ENCODE measurements at places on chromosomes 11 and 22.

GRCh38 chr11:74847395-74847794, 98.7 kb downstream of the RNF169 start:
- no peak for DNase-seq

- no peak for DNase-seq
Measured at GRCh38 chr11:90234977-90235376, 12.1 kb upstream of the CHORDC1 start.

DNA sequence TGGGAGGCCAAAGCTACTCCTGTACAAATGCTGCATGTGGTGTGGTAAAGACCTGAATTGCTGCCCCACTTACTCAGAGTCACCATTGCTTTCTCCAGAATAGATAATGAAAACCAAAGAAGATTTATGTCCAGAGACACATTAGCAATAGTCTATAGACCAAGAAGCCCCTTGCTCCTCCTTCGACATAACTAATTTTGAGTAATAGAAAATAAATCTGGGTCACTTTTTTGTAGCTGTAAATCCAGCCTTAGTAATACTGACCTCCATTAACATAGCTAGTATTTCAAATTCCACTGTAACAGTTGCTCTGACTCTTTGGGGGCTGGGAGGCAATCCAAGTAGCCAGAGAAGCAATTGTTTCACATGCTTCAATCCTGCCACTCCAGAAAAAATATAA, 145.9 kb downstream of the MAML2 start:
- no peak for DNase-seq

DNA sequence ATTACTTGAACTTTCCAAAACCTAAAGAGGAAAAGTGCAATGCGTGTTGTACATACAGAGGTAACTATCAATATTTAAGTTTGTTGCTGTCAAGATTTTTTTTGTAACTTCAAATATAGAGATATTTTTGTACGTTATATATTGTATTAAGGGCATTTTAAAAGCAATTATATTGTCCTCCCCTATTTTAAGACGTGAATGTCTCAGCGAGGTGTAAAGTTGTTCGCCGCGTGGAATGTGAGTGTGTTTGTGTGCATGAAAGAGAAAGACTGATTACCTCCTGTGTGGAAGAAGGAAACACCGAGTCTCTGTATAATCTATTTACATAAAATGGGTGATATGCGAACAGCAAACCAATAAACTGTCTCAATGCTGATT, 2.1 kb downstream of the ADM start:
- no peak for DNase-seq

GRCh38 chr11:20042811-20043341, 117.4 kb downstream of the DBX1 start:
- no peak for DNase-seq

- DNase-seq = no peak
Measured at GRCh38 chr11:109972939-109973338, 120.3 kb upstream of the ZC3H12C start.

DNA sequence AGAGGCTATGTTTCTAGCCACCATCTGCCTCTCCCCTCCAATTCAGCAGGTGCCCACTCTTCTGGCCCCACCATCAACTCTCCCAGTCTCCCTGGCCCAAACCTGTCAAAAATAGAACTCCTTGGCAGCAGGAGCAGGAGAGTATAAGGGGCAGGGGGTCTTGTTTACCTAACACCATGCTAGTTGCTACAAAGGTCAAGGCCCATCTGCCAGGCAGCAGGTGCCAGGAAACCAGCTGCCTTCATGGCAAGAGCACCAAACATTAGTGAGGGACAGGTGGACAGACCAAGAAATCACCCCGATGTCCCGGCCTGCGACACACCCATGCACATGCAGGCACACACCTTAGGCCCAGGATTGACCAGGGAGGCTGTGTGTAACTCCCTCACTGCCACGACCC, 387.9 kb downstream of the BUD13 start:
- DNase-seq = no peak

DNA sequence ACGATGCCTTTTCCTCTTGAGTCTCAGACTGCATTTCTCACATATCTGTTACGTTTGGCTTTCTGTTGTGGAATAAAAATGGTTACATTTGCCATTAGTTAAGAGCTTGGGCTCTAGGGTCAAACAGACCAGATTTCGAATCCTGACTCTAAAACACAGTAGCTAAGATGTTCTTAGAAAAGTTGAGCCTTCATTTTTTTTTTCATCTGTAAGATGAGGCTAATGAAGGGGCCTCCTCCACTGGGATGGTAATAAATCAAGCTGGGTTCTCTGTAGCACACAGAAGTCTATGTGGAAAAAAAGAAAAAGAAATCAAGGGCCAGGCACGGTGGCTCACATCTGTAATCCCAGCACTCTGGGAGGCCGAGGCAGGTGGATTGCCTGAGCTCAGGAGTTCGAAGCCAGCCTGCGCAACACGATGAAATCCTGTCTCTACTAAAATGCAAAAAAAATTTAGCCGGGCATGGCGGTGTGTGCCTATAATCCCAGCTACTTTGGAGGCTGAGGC, 49.9 kb upstream of the CAPRIN1 start:
- DNase-seq = no peak

DNA sequence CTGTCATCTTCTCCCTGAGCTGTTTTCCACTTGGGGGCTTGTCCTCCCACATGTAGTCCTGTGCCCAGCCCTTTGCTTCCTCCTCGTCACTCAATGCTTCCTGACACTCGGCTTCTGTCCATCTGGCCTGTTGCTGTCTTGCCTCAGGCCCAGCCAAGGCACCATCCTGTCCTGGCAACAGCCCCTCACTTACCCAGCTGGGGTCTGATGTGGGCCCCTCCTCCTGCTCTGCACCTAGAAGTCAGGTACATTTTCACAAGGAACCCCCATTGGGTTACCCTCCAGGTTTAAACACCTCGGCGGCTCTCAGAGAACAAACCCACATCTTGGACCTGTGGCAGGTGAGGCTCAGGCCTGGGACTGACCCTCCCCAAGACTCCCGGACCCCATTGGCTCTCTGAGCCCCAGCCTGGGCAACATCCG, 784.8 kb downstream of the TBC1D22A start:
- no peak for DNase-seq

- no peak for DNase-seq
Measured at GRCh38 chr22:33920197-33920540, at the start of gene LARGE1. LARGE1 (minus strand) TSS chr22:33920476.

DNA sequence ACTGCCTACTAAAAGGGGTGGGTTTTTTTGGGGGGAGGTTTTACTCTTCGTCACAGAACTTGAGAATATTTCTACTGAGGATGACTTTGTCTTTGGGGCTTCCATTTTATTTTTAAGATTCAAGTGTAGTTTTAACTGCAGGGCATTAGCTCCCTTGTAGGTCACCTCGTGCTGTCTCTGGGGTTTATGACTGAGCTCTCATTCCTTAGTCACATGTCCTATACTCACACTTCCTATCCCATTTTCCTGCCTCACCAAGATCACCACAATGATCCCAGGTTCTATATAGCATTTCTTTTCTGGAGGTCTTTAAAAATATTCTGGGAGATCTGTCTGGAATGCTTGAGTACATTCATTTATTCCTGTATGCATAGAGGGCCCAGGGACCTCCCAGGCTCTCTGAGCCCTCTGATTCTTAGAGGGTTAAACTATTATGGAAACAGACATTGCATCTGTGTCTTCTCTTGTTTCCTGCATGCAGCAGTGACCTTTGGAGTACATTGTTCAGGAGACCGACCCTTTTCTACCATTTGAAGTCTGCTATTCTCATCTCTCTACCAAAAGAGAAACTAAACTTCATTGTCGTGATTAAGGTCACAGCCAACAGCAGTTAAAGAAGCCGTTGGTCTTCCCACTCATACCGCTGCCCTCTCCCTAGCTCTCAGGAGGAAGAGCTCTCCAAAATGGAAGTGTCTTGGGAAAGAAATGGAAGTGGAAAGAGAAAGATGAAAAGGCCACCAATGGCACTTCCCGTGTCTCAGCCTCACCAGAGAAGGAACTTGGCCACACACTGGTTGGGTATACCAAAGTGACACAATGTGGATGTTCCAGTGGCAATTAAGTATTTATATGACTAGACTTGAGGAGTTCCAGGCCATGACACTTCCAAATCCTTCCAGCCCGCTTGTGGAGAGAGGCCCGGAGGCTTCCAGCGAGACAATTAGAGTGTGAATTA, 77.5 kb downstream of the ZBTB16 start:
- DNase-seq = no peak

GRCh38 chr11:68049509-68050370, 10.9 kb downstream of the TCIRG1 start:
- DNase-seq = no peak

- DNase-seq = no peak
Measured at GRCh38 chr11:66883016-66883965, 26.4 kb downstream of the LRFN4 start.

GRCh38 chr22:37248251-37248650, 4.2 kb upstream of the RAC2 start:
- DNase-seq = no peak

DNA sequence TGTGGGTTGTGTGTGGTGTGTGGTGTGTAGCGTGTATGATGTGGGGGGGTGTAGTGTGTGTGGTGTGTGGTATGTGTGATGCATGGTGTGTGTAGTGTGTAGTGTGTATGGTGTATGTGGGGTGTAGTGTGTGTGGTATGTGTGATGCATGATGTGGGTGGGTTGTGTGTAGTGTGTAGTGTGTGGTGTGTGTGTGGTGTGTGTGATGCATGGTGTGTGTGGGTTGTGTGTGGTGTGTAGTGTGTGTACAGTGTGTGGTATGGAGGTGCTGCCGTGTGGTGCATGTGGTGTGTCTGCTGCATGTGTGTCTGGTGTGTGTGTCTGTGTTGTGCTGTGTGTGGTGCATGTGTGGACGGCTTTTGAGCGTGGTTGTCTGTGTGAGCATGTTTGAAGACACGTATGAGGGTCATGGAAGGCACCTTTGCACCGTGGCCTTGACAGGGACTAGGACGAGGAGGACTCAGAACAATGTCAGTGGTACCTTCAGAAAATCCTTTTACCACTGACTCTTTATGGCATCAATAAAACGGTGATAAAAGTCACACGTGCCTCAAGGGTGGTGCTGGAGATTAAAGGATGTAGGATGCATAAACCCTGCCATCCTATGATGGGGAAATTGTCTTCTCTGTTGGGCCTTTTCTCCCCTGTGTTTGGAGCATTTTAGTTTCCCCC, 328.7 kb upstream of the B3GAT1 start:
- no peak for DNase-seq

DNA sequence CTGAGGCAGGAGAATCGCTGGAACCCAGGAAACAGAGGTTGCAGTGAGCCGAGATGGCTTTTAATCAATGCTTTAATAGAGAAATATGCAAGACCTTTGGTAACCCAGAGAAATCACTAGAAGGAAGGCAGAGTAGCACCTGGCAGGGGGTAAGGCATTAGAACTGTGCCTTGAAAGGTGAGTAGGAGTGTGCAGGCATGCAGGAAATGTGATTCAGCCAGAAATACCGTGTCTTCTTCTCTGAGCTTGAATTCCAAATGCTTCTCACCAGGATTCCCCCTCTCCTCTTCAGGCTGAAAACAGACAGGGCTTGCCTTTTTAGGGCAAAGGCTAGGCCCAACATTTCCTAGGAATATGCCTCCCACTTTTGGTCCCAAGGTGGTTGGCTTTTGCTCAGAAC, 51.0 kb downstream of the OR4D9 start:
- no peak for DNase-seq

DNA sequence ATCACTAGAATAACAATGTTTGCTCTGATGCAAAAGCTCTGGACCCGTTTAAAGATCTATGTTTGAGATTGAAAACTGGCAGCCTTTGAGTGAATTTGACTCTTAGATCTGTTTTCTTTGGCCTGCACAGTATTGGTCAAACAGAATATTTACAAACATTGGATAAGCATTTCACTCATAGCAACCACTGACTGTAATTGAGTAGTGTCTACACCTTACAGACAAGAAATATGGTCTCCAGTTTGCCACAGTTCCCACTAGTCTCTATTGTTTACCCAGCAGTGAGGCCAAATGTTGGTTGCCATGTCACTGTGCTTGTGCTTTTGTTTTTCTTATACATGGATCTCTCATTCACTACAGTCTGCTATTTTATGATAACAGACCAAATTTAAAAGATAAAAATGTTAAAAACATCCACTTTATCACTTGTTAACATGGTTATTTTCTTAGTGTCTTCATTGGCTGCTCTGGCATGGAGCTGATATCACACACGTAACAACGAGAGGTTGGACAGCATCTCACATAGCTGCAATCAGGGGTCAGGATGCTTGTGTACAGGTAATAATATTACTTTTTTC, 12.2 kb downstream of the ANKRD42 start:
- DNase-seq = no peak

GRCh38 chr11:62147545-62147944, 23.7 kb downstream of the INCENP start:
- DNase-seq = no peak

GRCh38 chr22:46259374-46259773, 3.8 kb downstream of the PKDREJ start:
- no peak for DNase-seq

DNA sequence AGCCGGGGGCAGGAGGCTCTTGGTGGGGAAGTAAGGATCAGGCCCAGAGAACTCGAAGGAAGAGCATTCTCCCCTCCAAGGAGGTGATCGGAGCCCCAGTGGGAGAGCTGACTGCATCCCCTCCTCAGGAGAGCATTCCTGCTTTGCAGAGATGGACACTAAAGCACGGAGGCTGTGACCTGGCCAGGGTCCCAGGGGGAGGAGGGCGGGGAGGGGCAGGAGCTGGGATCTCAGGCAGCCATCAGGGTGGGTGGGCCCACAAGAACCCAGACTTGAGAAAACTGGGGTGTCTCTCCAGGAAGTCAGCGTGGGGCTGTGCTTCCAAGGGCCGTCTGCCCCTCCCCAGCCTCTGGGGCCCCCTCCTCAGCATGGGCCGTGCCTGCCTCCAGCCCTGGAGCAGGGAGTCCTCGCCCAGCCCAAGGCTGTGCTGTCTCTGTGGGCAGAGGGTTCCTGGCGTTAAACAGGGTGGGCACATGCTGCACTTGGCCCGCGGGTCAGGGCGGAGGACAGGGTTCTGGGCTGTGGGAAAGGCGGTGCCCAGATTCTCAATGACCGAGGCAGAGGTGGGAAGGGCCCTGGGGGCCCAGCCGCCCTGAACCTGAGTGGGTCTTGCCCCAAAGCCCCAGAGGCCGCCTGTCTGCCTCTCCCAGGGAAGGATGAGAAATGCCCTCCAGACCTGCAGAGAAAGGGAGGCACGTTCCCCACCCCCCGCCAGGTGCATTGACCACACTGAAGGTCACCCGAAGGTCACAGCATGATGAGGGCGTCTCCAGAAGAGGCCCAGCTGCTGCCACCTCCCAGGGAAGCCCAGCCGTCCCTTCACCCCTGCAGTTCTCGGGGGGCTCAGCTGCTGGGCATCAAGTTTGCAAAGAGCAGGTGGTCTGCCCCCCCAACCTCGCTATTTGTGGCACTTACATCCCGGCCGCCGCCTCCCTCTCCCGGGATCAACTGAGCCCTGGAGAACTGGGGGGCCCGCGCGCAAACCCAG, 643 bp downstream of the CEND1 start:
- DNase-seq = no peak

GRCh38 chr11:69018924-69019323, 5.9 kb upstream of the MRGPRF start:
- DNase-seq = no peak

Measured in stimulated activated CD8-positive, alpha-beta memory T cell treated with anti-CD3 and anti-CD28 coated beads, Interleukin-4, amount 100 ng/mL, for 1 hour (primary cell).